PC-3 (cell line): ENCODE measurements at places on chromosomes 5 and 9. TPM values are rescaled to one million over a fixed set of nuclear protein-coding genes. Genes with fewer than 3 reads are reported as not detected.

DNA sequence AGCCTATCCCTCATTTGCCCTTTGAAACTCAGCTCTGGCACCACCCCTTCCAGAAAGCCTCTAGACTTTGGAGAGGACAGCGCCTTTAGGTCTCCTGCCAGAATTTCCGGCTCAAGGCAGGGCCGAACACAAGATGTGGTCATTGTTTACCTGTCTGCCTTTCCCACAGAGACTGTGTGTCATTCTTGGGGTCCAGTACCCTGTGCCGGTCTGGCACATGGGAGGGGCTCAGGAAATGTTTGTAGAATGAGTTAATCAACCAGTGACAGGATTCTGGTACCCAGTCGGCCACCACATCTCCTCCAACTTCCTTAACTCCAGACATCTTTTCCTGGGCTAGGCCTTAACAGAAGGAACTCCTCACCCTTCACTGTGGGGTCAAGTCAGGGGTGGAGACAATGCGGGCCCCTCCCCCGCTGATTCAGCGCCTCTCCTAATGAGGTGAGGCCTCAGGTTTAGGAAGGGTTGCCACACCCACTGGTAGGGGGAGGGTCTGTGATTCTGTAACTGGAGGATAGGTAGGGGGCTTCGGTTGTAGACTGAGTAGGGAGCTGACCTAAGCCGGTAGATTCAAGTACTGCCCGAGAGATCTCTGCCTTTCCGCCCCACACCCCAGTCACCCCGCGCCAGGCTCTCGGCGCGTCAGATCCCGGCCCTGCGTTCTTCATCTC lies 29.3 kb downstream of the PCDH1 start:
- peak; percentile 94 for DNase-seq

- no peak for DNase-seq
Observed at GRCh38 chr5:150519978-150520377, 12.0 kb downstream of the NDST1 start.

- DNase-seq, result no peak
Observed at GRCh38 chr9:113665064-113665463, 201.5 kb downstream of the RGS3 start.

DNA sequence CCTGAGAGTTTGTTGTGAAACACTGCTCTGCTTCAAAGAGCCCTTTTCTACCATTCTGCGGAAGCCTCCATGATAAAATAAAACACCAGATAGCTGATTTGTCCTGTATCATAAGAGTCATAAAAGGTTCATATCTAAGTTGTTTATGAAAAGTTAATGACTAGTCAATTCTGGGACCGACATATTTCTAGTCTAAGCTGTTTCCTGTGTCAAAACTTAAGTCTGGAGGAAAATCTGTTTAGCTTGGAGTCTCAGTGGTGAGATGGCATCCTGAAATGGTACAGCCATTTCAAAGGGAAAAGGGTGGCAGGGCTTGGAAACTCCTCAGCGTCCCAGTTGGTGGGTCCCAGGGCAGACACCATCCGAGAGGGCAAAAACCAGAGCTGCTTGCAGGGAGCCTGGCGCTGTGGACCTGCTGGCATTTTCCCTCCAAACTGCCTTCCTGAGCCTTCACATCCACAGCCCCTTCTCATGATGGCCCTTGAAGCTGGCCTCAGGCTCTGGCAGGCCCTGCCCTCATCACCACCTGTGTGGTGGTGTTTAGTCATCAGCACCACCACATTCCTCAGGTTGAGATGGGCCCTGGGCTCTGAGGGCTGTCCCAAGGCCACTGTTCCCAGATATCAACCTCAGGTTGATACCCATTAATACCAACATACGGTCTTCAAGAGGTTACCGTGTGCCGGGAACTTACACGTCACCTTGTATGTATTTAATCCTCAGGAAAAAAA lies 184.0 kb downstream of the HSPA4 start:
- DNase-seq, result peak; percentile 17

DNA sequence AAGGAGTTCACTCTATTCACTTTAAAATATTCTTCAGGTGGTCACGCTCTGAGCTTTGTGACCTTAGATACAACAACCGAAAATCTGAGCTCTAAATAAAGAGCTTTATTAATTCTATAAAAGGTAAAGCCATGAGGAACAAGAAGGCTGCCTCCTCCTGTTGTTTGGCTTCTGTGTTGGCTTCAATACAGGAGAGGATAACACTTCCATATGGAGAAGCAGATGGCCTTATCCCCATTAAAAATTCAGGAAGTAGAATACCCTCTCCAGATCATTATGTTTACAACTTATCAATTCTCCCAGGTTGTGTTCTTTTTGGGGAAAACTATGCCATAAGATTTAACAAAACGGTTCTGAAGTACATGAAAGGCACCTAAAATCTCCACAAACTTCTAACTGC lies 128.4 kb downstream of the TTC39B start:
- no peak for DNase-seq

DNA sequence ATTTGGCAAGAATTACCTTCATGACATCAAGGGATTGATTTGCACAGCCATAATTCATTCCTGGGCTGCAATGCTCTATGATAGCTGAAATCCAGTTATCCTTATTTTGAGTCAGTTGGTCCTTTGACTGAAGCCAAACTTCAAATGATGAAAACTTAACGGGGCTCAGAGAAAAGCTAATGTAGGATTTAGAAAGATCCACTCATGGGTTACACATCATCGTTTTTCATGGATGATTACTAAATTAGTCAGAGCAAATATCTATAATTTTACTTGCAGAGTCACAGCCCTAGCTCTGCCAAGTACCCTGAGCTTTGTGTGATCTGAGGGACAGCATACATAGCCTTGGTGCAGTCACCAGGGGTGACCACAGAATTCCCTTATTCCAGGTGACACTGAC lies 27.3 kb upstream of the MUSK start:
- peak; percentile 89 for DNase-seq

- no peak for DNase-seq
Observed at GRCh38 chr5:37727238-37727637, 112.6 kb downstream of the GDNF start.

DNA sequence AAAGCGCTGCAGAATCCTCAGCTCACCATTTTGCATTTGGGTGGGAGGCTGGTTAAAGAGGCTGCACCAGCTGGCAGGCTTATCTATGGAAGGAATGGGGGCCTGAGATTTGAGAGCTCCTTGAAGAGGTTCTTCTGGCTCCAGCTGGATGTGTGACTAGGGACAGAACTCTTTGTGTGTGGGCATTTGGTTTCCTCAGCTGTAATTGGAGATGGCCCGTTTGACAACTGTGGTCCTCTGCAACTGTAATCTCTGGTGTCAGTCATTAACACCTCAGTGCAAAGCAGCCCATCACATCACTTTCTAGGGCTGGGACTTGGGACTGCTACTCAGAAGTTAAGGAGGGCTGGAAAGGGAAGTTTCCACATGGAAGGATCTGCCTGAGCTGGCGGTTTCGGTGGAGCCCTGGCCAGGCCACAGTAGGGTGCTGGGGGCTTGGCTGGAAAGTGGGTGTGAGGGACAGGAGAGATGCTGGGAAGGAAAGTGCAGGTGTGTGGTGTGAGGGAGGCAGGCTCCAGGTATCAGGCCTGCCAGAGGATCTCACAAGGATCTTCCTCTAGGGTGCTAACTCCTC lies 193.8 kb downstream of the GADD45G start:
- no peak for DNase-seq

DNA sequence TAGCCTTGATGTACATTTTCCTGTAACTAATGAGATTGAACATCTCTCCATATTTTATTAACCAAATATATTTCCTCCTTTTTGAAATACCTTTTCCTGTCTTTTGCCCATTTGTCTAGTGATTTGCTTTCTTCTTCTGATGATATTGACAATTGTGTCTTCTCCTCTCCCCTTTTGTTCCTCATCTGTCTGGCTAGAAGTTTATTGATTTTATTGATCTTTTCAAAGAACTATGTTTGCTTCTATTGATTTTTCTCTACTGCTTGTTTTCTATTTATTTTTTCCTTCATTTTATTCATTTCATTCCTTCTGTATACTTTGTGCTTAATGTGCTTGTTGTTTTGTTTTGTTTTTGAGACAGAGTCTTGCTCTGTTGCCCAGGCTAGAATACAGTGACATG lies 181.4 kb upstream of the SMIM23 start:
- no peak for DNase-seq

DNA sequence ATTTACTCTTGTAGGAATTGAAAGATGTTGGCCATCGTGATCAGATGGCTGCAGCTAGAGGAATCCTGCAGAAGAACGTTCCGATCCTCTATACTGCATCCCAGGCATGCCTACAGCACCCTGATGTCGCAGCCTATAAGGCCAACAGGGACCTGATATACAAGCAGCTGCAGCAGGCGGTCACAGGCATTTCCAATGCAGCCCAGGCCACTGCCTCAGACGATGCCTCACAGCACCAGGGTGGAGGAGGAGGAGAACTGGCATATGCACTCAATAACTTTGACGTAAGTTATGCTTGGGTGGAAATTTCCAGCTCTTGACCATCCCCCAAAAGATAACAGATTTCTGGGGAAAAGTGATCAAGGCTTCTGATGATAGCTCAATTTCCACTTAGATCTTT lies 50.6 kb downstream of the LRRTM2 start:
- no peak for DNase-seq

GRCh38 chr5:39164529-39165402 lies 54.6 kb downstream of the FYB1 start:
- DNase-seq, result peak; percentile 78

DNA sequence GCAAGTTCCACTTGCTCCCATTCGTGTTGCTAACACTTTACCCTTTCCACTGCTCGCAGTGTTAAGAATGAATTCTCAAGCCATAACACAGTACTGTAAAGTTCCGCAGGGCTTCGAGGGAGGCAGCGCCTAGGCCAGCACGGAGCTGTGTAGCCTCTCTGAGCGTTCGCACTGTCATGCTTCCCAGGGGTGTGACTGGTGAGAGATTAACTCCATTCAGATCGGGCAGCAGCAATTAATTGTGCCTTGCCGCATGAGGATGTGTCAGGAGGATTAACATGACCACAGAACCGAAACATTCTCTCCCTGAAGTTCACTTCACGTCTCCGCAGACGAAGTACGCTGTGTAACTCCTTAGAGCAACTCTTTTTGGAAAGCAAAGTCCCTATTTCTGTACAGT lies 23.2 kb downstream of the ZBTB34 start:
- no peak for DNase-seq

DNA sequence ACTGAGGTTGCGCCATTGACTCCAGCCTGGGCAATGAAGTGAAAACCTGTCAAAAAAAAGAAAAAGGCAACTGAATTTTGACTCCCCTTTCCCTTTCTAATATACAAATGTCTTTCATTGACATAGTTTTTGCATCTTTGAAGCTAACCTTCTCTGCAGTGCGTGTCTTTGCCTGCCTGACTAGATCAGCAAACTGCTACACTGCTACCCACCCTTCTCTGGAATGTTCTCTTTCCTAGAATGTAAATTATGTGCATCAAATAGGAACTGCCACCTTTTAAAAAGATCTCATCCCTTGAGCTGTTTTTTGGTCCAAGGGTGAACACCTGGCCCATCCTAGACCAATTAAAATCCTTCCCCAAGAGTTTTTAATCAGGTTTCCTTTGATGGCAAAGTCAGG lies 127.6 kb downstream of the SLC28A3 start:
- no peak for DNase-seq

DNA sequence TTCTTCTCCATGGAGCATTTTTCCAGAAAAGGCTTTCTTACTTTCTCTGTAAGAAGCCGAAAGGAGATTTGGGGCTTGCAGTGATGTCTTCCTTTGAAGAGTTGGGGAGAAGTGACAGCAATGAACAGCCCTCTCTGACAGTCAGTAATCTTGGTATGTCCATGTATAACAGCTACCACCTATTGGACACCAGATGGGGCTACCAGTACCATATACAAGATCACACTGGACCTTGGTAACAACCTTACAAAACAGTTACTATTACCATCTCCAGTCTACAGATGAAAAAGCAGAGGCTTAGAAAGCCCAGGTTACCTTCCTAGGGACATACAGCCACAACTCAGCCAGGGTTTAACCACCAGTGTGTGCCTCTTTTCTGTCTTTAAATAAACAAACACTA lies 272.7 kb upstream of the TRPC7 start:
- DNase-seq, result peak; percentile 12

GRCh38 chr5:32458880-32459495 lies 14.4 kb upstream of the ZFR start:
- no peak for DNase-seq

- no peak for DNase-seq
Observed at GRCh38 chr5:11027660-11028059, 266.6 kb upstream of the DAP start.

DNA sequence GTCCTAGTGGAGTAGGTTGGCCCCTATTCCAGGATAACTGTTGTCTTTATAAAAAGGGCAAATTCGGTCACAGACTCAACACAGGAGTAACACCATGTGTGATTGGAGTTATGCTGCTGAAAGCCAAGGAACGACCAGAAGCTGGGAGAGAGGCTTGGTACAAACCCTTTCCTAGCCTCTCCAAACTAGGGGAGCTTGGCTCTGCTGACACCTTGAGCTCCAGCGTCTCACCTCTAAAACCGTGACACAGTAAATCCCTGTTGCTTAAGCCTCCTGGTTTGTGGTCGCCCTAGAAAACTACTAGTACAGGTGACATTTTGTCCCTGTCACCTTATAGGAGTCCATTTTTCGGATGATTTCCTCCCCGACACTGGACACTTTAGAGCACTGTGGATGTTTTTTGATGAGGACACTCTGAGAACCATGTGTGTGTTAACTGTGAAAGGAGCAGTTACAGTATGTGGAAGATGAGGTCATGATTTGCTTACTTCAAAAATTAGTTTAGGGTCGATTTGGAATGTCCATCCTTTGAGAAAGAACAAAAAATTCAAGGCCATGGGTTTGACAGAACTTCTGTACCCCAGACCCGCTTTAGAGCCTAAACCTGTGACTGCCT lies 167.0 kb downstream of the PDZD2 start:
- no peak for DNase-seq

GRCh38 chr5:154311362-154311761 lies 120.8 kb downstream of the GALNT10 start:
- no peak for DNase-seq

- DNase-seq, result no peak
Observed at GRCh38 chr9:2267181-2267745, 252.1 kb downstream of the SMARCA2 start.

DNA sequence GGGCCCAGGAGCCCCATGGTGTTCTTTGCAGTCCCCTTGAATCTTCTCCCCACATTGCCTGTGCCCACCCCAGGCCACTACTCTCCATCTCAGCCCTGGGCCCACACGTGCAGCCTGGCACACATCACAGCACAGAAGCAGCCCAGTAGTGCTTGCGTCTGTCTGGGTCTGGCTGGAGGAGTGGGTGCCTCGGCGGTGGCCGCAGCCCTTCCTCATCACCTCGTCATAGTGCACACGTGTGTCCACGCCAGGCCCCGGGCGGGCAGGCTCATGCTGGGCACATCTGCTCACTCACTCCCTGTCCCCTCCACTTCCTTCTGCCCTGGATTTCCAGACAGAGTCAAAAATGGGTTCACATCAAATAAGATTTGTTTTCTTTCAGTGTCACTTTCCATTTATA lies 33.3 kb downstream of the FGF1 start:
- DNase-seq, result no peak

GRCh38 chr5:90233476-90233875 lies 176.1 kb downstream of the CETN3 start:
- DNase-seq, result no peak

- no peak for DNase-seq
Observed at GRCh38 chr9:137323531-137324331, 21.7 kb upstream of the NRARP start.

GRCh38 chr5:52582313-52582712 lies 205.4 kb upstream of the ITGA1 start:
- peak; percentile 6 for DNase-seq

The SHISAL2B gene
- total RNA-seq, result 0.62 TPM in 1 of 2 replicates, not detected in the other

The IRX2 gene
- total RNA-seq, result 10.4 and 13.2 TPM in 2 replicates

The GPR150 gene
- total RNA-seq, result 0.35 TPM in 1 of 2 replicates, not detected in the other

The RASEF gene
- total RNA-seq, result 12.3 and 14.7 TPM in 2 replicates

The YTHDC2 gene
- 16.9 and 20.2 TPM in 2 replicates for total RNA-seq

The LEAP2 gene
- total RNA-seq, result 0.36 TPM in 1 of 2 replicates, not detected in the other

The GFRA3 gene
- not detected in 2 replicates for total RNA-seq

The PCDH1 gene
- 53.0 and 55.8 TPM in 2 replicates for total RNA-seq

The GMCL2 gene
- total RNA-seq, result not detected in 2 replicates
